ENCODE measurements at places on chromosomes 2 and 18.
A peak's percentile ranks its signal among the peaks of the same experiment; 100 is the strongest.

GRCh38 chr18:49521216-49521835 lies 34.3 kb upstream of the C18orf32 start:
- DNase-seq: no peak

- no peak for DNase-seq
These were observed 36.2 kb downstream of the PNO1 start for GRCh38 chr2:68193787-68194372.

DNA sequence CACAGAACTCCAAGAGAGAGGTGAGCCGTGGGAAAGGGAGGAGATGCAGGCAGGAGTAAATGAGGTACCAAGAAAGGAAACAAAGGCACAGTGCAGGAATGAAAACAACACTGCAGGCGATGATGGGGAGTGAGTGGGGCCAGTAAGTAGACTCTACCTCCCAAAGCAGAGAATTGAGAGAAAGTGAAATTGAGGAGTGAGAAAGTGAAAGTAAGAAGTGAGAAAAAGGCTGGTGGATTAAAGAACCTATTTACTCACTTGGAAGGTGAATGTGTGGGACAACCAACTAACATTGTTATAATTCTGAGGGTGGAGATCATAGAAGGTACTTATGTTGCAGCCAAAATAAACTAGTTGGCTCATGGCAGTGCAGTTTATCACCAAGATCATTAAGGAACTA lies 193.1 kb upstream of the TMEM200C start:
- DNase-seq: no peak

GRCh38 chr2:136005462-136006196 lies 20.2 kb upstream of the DARS1 start:
- DNase-seq: peak; percentile 36

- DNase-seq: no peak
These were observed 142.5 kb upstream of the L3MBTL4 start for GRCh38 chr18:6557057-6557769.

DNA sequence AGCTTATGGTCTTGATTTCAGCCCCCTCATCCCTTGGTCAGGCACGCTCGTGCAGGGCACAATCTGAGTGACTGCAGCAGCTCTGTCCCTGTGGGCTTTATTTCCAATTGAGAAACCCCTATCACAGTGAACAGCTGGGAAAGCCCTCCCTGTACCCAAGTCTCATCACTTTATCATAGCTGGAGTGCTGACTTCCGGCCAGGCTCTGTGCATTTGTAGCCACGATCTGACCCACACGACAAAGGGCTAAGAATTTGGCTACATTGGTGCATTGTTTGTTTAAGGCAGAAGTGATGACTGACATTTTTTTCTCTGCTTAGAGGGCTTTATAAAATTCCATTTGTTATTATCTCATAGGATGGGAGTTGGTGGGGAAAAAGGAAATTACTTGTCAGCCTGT lies 184.4 kb downstream of the KCNS3 start:
- no peak for DNase-seq

- peak; percentile 92 for DNase-seq
These were observed 216.4 kb upstream of the OSR1 start for GRCh38 chr2:19574778-19575260.

DNA sequence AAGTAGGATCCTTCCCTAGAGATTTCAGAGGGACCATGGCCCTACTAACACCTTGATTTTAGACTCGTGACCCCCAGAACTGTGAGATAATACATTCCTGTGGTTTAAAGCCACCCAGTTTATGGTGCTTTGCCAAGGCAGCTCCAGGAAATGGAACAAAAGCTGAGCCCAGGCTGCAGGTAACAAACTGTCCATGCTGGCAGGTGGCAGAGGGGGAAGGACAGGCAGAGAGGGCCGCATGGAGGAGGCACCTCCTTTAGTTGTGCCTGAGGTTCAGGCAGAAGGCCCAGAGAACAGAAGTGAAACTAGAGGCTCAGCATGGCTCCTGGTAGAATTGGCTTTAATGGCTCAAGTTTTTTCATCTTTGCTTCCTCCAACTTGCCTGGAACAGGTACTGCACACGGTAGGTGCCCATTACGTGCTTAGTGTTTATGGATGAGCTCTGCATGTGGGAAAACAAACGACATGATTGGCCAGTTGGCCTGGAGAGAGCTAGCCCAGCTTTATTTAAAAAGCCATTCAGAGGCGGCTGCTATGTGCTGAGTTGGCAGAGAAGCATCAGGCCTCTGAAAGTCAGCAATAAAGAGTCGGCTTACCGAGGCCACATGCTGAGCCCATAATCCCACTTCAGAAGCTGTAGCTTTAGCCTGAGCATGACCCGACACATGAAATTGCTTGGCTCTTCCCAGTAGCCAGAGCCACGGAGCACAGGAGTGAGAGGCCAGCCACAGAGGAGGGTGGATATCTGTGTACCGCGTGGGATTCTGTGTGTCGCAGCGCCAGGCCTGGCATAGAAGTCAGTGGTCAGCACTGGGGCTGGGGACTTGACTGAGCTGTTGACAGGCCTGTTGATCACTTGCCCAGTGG lies 36.5 kb downstream of the HS1BP3 start:
- DNase-seq: peak; percentile 68

- no peak for DNase-seq
These were observed 61.7 kb downstream of the CCDC88A start for GRCh38 chr2:55357927-55358326.

GRCh38 chr18:70384181-70384790 lies 95.4 kb downstream of the SOCS6 start:
- DNase-seq: no peak

DNA sequence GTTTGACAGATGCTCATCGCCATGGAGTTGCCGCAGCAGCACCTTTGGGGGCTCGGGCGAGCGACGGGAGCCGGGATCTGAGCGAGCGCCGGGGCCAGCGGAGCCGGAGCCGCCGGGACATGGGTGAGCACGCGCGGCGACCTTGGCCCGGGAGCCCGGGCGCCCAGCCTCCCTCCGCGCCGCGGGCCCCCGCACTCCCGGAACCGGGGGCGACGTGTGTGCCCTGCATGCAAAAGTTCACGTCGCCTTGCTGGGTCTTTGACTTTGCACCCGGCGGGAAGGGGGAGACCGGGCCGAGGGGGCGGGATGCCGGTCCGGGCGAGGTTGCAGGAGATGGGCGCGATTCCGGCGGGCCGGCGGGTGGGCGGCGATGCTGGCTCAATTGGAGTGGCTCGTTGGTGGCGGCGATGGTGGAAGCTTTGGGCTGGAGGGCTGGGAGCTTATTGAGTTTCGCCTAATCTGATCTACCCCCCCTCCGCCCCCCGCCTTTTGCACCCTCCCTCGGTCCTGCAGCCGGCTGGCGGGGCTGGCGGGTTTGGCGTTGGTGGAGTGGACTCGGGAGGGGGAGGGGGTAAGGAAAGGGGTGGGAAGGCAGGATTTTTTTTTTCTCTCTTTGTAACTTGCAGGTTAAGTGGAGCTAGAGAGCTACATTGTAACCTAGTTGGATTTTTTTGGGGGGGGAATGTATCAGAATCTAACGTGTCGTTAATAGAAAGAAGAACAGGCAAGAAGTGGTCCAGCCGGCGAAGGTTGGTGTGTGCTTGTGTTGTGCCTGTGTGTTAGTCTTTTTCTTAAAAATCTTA lies at the start of gene SETBP1:
Gene SETBP1 (plus strand): TSS at position 616 of the 803 bp plus-strand sequence. CDS start 20,459 bp downstream, outside the sequence.
- DNase-seq: peak; percentile 88

DNA sequence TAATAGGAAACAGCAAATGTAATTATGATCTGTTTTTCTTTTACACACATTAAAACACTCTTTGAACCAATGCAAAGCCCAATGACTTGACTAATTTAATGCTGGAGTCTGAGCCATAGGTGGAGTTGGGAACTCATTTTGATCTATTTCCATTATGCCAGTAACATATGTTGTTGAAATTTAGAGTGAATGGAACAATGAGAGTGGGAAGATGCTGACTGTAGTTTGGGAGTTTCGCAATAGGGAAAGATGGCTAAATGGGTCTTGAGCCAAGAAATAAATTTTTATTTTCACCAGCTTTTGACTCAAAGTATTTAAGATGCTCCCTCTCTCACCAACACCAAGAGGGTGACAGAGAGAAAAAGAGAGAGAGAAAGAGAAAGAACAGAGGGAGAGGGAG lies 246.7 kb downstream of the DLGAP1 start:
- no peak for DNase-seq

GRCh38 chr2:207766697-207767460 lies 2.8 kb downstream of the FZD5 start:
- DNase-seq: no peak

DNA sequence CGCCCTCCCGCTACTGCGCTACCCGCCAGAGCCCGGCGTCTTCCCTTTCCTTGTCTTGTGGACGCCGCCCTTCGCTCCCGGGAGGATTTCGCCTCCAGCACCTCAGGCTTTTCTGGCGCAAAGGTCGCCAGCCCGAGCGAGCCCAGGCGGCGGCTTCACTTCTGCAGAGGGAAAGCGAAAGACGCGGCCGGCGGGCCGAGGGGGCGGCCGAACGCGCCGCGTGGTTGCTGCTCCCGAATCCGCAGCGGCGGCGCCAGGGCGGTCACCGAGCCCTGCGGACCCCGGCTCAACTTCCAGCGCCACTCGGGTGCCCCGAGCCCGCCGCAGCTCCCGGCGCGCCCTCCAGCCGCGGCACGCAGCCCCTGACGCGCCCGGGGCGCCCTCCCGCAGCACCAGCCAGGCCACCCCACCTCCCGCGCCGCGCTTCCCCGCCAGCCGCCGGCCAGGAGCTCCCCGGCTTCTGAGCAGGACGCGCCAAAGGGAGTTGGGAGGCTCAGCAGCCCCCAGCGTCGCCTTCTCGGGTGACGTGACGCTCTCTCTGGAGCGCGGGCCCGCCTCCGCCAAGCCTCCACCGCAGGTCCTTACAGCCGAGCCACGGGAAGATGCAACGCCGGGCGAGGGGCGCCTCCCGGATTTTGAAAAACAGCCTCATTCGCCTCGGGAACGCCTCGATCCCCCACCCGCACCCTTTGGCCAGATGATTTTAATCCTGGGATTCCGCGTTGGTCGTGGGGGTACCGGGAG lies 84.9 kb upstream of the EPB41L3 start:
- DNase-seq: peak; percentile 57

DNA sequence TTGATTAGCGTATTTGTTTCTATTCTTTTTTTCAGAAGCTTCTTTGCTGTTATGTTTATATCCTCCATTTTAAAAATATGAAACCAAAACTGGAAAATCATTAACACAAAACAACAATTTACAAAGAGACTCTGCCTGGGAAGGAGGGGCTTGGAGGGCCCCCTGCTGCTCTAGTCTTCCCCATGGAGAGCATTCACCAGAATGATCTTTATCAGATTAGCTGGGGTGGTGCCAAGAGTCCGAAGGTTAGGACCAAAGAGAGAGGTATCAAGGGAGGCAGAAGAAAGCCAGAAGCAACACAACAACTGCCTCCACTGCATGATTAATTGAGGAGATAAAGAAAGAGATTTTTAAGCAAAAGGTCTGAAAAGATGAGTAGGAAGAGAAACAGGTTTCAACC lies 218.6 kb downstream of the IRS1 start:
- DNase-seq: no peak

DNA sequence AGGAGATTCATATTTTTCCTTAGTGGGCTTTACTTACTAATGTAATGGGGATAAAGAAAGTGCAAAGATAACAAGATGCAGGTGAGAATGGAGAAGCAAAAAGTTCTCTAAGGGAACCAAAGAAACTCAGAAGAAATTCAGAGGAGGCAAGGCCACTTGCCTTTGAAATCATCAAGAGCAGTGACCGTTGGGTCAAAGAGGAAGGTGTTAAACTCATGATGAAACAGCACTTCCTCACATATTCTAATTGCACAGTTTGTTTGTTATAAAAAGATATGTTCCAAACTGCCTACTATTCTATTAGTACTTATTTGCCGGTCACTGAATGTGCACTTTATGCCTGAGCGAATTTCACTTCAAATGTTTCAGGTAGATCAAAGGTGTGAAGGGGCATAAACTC lies 975.1 kb downstream of the BCL11A start:
- no peak for DNase-seq

- no peak for DNase-seq
These were observed 24.0 kb upstream of the DSEL start for GRCh38 chr18:67540559-67540958.

- DNase-seq: no peak
These were observed 32.9 kb downstream of the FAP start for GRCh38 chr2:162210385-162210784.

- DNase-seq: peak; percentile 91
These were observed 17.4 kb upstream of the HAAO start for GRCh38 chr2:42809819-42810120.

GRCh38 chr2:62150597-62151305 lies 45.2 kb upstream of the B3GNT2 start:
- DNase-seq: no peak

DNA sequence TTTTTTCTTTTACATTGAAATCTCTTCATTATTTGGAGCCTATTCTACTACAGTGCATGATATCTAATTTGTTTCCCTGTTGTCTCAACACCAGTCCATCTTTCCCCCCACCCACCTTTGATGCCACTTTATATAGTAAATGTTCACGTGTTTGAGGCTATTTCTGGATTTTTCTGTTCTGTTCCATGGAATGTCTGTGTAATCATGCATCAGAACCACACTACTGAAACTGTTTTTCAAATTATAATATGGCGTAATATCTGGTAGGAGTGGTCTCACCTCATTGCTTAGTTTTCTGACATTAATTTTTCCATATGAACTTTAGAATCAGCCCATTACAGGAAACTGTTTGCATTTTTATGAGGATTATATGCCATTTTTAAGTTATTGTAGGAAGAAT lies 19.1 kb upstream of the NARS1 start:
- no peak for DNase-seq

- DNase-seq: no peak
These were observed 80.1 kb downstream of the FIGN start for GRCh38 chr2:163655667-163656066.

DNA sequence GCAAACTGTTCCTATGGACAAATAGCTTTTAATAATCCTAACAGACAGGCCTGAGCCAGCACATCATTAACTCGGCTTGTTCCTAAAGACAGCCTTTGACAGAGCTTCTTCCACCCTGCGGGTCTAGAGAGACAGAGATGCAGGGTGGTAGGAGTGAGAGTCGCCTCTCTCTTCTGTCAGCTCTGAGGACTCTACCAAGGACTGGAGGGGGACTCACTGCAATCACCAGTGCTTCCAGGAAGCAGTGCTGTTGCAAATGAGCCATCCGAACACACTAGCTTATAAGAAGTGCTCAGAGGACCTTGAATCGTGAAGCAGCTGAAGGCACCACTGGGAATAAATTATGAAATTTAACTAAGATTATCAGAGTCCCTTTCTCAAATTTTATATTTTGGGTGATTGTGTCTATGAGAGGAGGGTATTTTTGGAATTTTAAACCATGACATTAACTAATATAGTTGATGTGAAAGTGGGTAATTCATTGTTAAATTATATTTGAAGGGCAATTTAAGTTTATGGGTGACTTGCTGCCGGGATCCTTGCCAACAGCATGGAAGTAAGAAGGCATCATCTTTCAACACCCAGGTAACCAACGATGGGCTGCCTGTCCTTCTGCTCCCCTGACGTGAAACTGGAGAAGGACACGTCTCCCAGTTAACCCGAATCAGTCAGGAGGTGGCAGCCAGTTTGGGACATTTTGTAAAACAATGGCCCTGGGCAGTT lies 43.6 kb upstream of the PXDN start:
- no peak for DNase-seq

Data from femur (tissue), 1 donor.